ENCODE measurements at places on chromosomes 6 and 20.

- DNase-seq, result no peak
These were observed 46.1 kb downstream of the CD40 start for GRCh38 chr20:46164254-46164653.

GRCh38 chr20:53087037-53087777 is 115.0 kb downstream of the TSHZ2 start:
- no peak for DNase-seq

DNA sequence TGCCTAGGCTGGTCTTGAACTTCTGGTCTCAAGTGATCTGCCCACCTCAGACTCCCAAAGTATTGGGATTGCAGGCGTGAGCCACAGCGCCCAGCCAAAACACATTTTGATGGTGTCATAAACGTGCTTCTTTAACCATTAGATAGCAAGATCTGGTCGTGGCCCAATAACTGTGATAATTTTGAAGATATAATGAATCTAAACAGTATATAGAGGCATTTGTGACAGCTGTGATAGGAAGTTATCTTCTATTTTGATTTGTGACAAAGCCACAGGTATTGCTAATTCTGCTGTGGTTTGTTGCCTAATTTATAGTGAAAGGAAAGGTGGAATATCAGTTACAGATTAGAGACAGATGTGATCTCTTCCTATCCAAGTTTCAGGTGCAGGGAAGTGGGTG is 695 bp upstream of the OXT start:
- DNase-seq, result no peak

- no peak for DNase-seq
These were observed 3.7 kb downstream of the FBXO5 start for GRCh38 chr6:152979116-152979515.

DNA sequence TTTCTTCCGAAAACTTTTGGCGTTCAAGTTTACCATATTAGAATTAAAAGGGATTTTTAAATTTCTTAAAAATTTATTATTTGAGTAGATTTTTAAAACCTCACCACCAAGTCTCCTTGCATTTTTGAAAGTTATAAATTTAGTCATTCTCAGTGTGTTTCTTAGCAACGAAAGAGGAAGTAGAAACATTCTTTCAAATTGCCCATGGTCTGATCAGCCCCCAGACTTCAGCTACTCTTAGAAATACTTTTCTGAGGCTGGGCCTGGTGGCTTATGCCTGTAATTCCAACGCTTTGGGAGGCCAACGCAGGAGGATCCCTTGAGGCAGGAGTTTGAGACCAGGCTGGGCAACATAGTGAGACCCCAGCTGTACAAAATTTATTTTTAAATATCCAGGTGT is 15.1 kb upstream of the RTF2 start:
- no peak for DNase-seq

DNA sequence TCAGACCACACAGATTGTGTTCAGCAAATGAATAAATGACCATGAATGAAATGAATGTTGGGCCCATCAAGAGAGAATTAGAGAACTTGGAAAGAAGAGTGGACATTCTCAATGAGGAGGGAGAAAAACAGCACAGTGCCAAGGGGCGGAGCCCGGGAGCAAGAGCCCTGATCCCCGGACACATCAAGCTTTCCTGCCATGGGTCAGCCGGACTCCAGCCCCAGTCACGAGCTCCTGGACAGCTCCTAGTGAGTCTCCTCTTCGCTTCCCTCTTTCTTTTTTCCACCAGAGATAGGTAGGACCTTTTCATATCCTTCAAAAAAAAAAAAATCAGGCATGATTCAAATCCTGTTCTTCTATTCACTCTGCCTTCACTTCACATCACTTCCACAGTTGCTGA is 274.2 kb downstream of the NRN1 start:
- no peak for DNase-seq
